Spinal cord (tissue), 10 donors: ENCODE measurements at places on chromosomes 7 and 10.

GRCh38 chr7:131096267-131096927 is 231.3 kb upstream of the MKLN1 start:
- no peak for DNase-seq

GRCh38 chr10:48508791-48509772 is 95.8 kb downstream of the ARHGAP22 start:
- no peak for DNase-seq

- no peak for DNase-seq
Observed at GRCh38 chr10:43595739-43596298, 10.4 kb upstream of the ZNF485 start.

GRCh38 chr7:157718303-157719007 is 381.7 kb downstream of the DNAJB6 start:
- DNase-seq, result no peak

GRCh38 chr7:129612112-129613015 is 844 bp downstream of the NRF1 start:
- DNase-seq, result peak; percentile 31

- no peak for DNase-seq
Observed at GRCh38 chr10:72297281-72297804, 23.6 kb downstream of the DDIT4 start.

GRCh38 chr10:29736366-29737073 is 101.7 kb upstream of the SVIL start:
- DNase-seq, result no peak

- peak; percentile 38 for DNase-seq
Observed at GRCh38 chr7:2735744-2736143, 47.7 kb downstream of the AMZ1 start.

DNA sequence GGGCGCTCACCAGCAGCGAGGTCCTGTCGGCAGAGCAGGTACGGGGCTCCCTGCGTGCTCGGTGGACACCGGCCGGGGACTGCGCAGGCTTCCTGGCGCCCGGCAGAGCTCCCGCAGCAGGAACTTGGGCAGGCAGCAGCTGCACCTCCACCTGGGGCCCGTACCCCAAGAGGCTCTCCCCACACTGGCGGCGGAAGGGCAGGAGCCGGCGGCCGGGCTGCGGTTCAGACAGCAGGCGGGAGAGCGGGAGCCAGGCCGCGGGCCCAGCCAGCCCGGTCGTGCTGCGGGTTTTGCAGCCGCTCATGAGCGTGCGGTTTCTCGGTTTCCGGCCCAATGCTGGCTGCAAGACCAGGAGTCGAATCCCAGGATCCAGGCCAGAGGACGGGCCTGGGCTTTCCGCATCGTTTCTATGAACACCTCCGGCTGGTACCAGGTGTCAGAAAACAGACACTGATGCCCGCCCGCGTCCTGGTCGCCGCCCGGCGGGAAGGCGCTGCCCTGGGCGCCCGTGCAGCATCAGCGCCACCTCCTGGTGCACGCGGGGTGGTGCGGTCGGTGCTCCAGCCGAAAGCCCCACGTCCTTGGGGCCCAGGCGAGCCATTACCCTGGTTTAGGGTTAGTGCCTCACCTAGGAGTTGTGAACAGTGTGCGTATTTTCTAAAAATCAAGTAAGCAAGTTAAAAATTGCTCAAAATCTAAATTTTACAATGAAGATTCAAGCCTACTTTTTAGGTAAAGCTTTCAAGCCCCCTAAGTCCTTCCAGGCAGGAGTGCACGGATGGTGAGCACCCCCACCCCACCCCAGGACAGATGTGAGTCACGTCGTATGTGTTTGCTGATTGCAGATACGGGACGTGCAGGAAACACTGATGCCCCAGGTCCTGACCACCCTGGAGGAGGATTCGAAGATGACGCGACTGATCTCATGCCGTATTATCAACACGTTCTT is 47.4 kb upstream of the PRKAR1B start:
- DNase-seq, result no peak

- no peak for DNase-seq
Observed at GRCh38 chr10:89392974-89393373, 551 bp downstream of the IFIT1 start.

DNA sequence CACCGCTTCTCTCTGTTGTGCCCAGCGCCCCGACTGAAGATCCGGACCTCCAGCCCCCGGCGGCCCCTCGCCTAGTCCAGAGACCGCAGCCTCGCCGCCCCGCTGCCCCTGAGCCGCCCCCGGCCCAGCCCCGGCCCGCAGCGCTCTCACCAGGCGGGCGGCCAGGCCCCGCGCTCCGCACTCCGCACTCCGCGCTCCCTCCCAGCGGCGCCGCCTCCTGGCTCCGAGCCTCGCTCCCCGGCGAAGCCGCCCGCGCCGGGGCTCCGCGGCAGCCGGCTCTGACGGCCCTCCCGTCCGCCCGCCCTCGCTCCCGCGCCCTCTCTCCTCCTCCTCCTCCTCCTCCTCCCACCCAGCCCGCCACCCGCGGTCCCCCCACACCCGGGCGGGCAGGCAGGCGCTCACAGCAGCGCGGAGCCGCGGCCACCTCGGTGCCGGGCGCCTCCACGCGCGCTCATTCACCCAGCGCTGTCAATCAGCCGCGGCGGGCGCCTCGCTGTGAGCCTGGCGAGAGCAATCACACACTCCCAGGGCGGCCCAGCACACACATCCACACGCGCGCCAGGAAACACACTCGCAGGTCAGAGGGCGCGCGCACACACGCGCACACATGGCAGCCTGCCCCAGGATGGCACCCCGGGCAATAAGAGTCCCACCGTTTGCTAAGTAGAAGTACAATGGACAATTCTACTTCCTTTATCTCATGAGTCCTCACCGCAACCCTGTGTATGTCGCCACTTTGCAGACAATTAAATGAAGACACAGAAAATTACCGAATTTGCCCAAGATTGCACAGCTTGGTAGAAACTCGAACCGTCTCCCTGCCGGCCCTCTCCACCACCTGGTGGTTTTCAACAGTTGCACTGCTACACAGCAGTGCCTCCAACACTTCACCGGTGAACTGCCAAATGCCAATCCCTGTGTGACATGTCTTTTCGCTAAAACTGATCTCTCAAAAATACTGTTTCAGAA is at the start of gene PRRT4:
Gene PRRT4, minus strand, starts transcription at position 280 of the 969 bp plus-strand sequence.
- DNase-seq, result peak; percentile 84

- DNase-seq, result no peak
Observed at GRCh38 chr7:69827558-69827957, 229.3 kb downstream of the AUTS2 start.

- DNase-seq, result no peak
Observed at GRCh38 chr7:1027242-1028043, 16.9 kb upstream of the GPR146 start.

GRCh38 chr10:70374775-70375614 is 7.4 kb downstream of the LRRC20 start:
- no peak for DNase-seq

GRCh38 chr7:107501593-107501992 is 31.7 kb downstream of the GPR22 start:
- no peak for DNase-seq

- DNase-seq, result no peak
Observed at GRCh38 chr7:93314449-93314848, 82.3 kb downstream of the VPS50 start.

GRCh38 chr10:104659809-104660208 is 18.7 kb downstream of the SORCS3 start:
- DNase-seq, result no peak

DNA sequence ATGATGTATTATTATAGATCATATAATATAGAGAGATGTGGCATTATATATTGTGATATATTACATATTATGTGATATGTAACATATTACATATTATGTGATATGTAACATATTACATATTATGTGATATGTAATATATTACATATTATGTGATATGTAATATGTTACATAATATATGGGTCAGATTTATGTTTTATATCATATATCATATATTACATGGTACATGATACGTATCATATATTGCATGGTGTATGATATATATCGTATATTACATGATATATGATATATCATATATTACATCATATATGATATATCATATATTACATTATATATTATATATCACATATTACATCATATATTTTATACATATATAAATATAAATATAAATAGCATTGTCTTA is 164.1 kb upstream of the NEBL start:
- DNase-seq, result no peak

- no peak for DNase-seq
Observed at GRCh38 chr7:82036146-82036886, 266.5 kb upstream of the HGF start.

DNA sequence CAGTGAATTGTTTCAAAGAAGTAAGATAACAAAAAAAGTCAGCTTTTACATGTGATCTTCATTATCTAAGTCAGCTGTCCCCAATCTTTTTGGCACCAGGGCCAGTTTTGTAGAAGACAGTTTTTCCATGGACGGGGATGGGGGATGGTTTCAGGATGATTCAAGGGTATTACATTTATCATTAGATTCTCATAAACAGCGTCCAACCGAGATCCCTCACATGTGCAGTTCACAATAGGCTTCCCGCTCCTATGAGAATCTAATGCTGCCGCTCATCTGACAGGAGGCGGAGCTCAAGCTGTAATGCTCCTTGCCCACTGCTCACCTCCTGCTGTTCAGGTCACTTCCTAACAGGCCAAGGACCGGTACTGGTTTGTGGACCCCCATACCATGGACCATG is 607.5 kb downstream of the SUGCT start:
- DNase-seq, result no peak

DNA sequence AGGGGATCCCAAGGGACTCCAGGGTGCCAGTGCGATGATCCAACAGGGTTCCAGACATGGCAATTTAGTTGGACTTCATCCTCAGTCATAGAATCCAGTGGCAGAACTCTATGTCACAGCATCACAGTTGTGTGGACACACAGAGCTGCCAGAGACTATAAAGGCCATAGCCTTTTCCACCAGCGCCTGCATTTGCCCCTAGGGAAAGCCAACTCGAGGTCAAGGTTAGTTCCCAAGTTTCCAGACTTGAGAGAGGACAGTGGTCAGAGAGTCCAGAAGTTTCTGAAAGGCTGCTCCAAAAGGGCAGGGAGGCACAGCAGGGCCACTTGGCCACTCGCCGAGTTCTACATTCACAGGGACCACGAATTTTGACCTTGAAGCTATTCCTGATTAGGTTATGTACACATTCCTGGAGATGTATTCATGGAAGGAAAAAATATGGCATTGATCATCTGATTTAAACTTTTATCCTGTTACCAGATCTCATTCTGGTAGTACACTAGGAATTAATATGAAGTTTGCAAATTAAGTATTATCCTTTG is 170.1 kb downstream of the KCNMA1 start:
- no peak for DNase-seq

DNA sequence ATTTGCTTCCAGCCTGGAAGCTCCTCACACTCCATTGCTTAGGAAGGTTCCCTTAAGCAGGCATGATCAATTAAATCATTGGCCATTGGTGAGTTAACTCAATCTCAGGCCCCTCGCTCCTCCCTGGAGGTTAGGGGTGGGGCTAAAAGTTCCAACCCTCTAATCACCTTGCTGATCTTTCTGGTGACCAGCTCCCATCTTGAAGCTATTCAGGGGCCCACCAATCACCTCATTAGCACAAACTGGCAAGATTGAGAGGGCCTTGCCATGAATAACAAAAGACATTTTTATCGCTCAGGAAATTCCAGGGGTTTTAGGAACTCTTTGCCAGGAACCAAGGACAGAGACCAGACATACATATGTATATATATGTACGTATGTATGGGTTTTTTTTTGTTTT is 58.4 kb downstream of the AGK start:
- no peak for DNase-seq

- DNase-seq, result no peak
Observed at GRCh38 chr10:47396311-47396717, 12.2 kb upstream of the ZNF488 start.

DNA sequence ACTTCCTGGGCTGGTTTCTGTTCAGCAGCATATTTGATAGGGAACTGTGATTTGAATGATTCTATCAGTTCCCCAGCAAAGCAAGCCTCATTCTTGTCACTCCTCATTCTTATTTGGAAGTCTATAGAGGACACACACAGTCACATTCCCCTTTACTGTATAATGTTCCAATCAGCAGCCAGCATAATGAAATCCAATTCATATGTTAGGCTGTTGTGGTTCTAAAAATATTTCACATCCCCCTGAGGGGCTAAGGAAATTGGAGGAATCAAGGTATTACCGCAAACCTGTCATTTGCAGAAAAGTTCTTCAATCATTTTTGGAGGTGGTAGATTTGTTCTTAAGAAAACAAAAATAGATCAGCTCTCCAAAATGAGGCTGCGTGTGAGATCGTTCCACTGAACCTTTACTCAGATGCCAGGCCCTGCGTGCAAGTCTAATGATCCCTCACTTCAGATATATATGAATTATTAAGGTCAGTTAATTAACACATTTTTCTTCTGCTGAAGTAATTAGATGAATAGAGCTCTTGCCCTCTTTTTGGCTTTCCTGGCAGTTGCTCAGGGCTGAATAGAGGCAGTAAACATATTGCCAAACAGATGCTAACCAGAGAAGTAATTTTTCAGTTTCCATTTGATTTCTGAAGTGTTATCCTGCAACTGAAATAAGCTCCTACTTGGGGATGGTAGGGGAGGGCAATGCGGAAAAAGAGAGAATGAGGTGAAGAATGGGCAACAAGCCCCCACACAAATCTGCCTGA is 31.8 kb downstream of the LSMEM1 start:
- no peak for DNase-seq

DNA sequence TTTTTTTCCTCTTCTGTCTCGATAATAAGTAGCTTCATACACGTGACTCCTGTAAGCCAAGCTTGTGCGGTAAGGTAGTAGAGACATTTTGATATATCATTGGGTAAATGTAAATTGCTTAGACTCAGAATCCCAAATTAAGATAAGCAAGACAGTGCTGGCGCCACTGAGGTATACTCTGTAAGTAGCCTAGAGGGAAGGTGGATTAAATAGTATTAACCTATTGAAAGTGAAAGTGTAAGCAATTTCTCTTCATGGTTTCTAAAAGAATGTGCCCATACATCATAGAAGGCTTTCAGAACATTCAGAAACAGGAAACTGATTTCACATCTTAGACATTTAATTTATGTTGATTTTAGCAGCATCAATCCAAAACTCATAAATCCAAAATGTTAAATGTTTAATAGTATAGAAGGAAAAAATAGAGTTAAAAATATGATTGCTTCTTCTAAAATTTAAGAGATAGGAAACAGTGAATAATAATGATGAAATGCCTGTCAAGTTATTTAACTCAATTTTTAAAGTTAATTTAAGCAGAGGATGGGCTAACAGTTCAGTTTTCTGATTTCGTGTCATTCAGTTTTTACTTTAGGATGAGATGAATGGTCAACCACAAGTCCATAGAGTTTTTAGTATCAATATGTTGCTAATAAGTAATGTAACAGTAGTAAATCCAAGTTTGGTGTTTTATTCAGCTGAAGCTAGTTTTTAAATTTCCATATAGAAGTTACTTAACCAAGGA is 36.8 kb downstream of the LRRC72 start:
- no peak for DNase-seq

GRCh38 chr10:132205650-132206376 is 19.1 kb downstream of the DPYSL4 start:
- no peak for DNase-seq
